ENCODE measurements at places on chromosomes 3 and 15. TPM values are rescaled to one million over a fixed set of nuclear protein-coding genes. Genes with fewer than 3 reads are reported as not detected.

ZIC4 gene
- total RNA-seq: under 0.01 TPM

DTWD1 gene
- 35.4 TPM for total RNA-seq

PRR23E gene
- total RNA-seq: not detected

CTXN2 gene
- total RNA-seq: not detected

SNUPN gene
- total RNA-seq: 19.8 TPM

ISLR2 gene
- total RNA-seq: not detected

PDE12 gene
- 18.4 TPM for total RNA-seq

SMCO1 gene
- not detected for total RNA-seq

CHRD gene
- 9.6 TPM for total RNA-seq

DMXL2 gene
- total RNA-seq: 36.4 TPM

EBLN2 gene
- total RNA-seq: 4.2 TPM

GLDN gene
- 67.2 TPM for total RNA-seq

BTLA gene
- total RNA-seq: 1.5 TPM

GPR87 gene
- 2.6 TPM for total RNA-seq

LDHAL6B gene
- total RNA-seq: not detected

DUOXA2 gene
- total RNA-seq: 0.33 TPM

SERINC4 gene
- 0.16 TPM for total RNA-seq

NMB gene
- total RNA-seq: 15.7 TPM

SPATA16 gene
- total RNA-seq: not detected

OSBPL10 gene
- 47.4 TPM for total RNA-seq

POPDC2 gene
- 6.9 TPM for total RNA-seq

TRIM71 gene
- under 0.01 TPM for total RNA-seq

MESD gene
- total RNA-seq: 32.9 TPM

MYO1E gene
- 68.6 TPM for total RNA-seq

EAF2 gene
- 11.4 TPM for total RNA-seq

CFAP100 gene
- total RNA-seq: not detected

TRIM69 gene
- 9.8 TPM for total RNA-seq

MCF2L2 gene
- 1.5 TPM for total RNA-seq

EXD1 gene
- not detected for total RNA-seq

STRIT1 gene
- total RNA-seq: not detected

TLR9 gene
- total RNA-seq: not detected

SEC22C gene
- 48.8 TPM for total RNA-seq

SLC2A2 gene
- total RNA-seq: not detected

PAQR5 gene
- 2.6 TPM for total RNA-seq

PATL2 gene
- 2.6 TPM for total RNA-seq

ZNF660 gene
- total RNA-seq: 4.0 TPM

FSIP1 gene
- 0.32 TPM for total RNA-seq
